Esophagus muscularis mucosa (tissue), 4 donors: ENCODE measurements at places on chromosomes 5 and 9. TPM values are rescaled to one million over a fixed set of nuclear protein-coding genes. Genes with fewer than 3 reads are reported as not detected.

DNA sequence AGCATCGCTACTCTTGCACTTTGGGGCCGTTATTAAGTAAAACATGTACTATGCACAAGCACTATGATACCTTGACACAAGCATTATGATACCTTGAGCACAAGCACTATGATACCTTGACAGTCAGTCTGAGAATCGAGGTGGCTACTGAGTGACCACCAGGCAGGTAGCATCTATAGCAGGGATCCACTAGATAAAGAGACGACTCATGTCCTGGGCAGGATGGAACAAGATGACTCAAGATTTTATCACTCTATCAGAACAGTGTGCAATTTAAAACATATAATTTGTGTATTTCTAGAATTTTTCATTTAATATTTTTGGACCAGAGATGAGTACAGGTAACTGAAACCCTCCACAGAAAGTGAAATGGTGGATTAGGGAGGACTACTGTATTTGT is 16.9 kb downstream of the CHSY3 start:
- H3K27ac ChIP-seq = no peak overlapping the region
- no peaks in the 10 kb centered on the region for H3K27me3 ChIP-seq
- no peak for DNase-seq
- no peaks in the 10 kb centered on the region for H3K36me3 ChIP-seq
- no peak overlapping the region for H3K4me3 ChIP-seq

- no peaks in the 10 kb centered on the region for H3K36me3 ChIP-seq
- no peaks in the 10 kb centered on the region for H3K27me3 ChIP-seq
- H3K4me1 ChIP-seq = no peaks in the 10 kb centered on the region
- H3K27ac ChIP-seq = no peak overlapping the region
Measured at GRCh38 chr5:28517691-28518090, 1479.3 kb upstream of the CDH9 start.

Gene PFN3
- total RNA-seq = not detected

- no peak for DNase-seq
- no peaks in the 10 kb centered on the region for H3K27me3 ChIP-seq
- H3K4me1 ChIP-seq = no peaks in the 10 kb centered on the region
- no peak overlapping the region for H3K4me3 ChIP-seq
- H3K27ac ChIP-seq = no peak overlapping the region
Measured at GRCh38 chr9:13027879-13028278, 251.6 kb downstream of the MPDZ start.

- no peak for DNase-seq
- H3K36me3 ChIP-seq = no peaks in the 10 kb centered on the region
- H3K4me1 ChIP-seq = peaks cover 9% of the 10 kb centered on the region
- H3K4me3 ChIP-seq = no peak overlapping the region
- H3K27me3 ChIP-seq = no peaks in the 10 kb centered on the region
Measured at GRCh38 chr5:76274571-76274970, 128.5 kb upstream of the IQGAP2 start.

Gene LCN1
- total RNA-seq = not detected

GRCh38 chr5:90308787-90309585 is 100.6 kb downstream of the CETN3 start:
- no peak for DNase-seq
- H3K4me1 ChIP-seq = no peaks in the 10 kb centered on the region
- H3K27me3 ChIP-seq = no peaks in the 10 kb centered on the region
- no peaks in the 10 kb centered on the region for H3K36me3 ChIP-seq
- H3K27ac ChIP-seq = no peak overlapping the region
- no peak overlapping the region for H3K4me3 ChIP-seq

Gene SEMA6A
- total RNA-seq = 10.9 TPM

Gene RASGRF2
- total RNA-seq = 6.7 TPM

- no peaks in the 10 kb centered on the region for H3K36me3 ChIP-seq
- no peaks in the 10 kb centered on the region for H3K27me3 ChIP-seq
- no peak overlapping the region for H3K27ac ChIP-seq
- H3K4me3 ChIP-seq = no peak overlapping the region
- DNase-seq = no peak
Measured at GRCh38 chr5:27734838-27735237, 696.5 kb upstream of the CDH9 start.
